ENCODE measurements at places on chromosomes 4 and X.

GRCh38 chrX:45445745-45446412 is 245.2 kb upstream of the DIPK2B start:
- peak; percentile 90 for DNase-seq

- DNase-seq: no peak
Measured at GRCh38 chrX:1420371-1420770, 28.5 kb upstream of the SLC25A6 start.

DNA sequence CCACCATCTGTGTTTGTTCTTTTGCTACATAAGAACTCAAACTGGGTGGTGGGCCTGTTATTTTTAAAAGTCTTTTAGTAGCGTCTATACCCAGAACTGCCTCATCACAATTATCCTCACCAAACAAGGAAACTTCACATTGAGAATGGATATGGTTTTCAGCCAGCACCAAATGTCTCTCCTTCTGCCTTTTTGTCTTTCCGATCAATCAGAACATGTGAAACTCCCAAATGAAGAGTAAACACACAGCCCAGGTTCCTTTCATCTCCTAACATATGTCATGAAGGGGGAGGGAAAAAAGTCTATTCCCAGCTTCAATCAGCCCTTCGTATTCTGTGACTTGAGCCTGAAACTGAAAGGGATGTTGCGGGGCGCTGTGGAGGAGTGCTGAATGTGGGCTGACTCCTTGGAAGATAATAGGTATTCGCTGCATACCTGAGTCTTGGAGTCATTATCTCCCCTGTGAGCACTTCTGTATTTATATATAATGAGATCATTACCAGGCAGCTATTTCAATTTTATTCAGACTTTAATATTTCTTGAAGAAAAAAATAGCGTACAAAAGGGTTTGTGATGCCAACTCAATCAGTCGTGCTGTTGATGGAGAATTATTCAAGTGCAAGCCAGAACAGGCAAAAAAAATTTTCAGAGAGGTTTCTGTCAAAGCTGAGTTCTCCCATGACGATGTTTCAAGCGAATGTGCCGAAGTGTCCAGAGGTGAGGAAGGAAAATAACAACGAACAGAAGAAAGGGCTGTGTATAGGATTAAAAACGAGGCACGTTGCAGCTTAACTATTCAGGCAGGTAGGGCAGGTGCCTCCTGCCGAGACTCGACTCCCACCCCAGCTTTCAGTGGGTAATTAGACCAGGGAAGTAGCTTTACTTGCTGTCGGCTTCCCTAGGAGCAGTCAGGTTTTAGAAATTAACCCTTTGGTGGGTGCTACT is 163.9 kb upstream of the NOCT start:
- DNase-seq: no peak

DNA sequence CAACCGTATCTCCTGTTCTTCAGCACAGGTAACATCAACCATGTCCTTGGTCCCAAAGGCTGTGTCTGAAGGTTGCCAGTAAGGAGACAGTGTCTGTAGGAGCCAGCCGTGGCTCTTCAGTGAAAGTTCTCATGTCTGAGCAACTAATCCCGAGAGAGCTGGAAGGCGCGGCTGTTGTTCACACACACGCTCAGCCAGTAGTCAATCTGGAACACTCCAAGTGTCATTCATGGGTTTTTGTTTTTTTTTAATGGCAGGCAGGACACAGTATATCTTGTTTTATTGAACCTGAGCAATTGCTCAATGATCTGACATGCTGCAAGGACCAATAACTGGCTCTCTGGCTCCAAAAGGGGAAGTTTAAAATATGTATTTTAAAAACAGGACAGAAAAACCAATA is 48.4 kb upstream of the MAP3K15 start:
- DNase-seq: no peak

Measured in fibroblast of mammary gland (primary cell).